Fibroblast of skin of left quadriceps (primary cell): ENCODE measurements at places on chromosomes 1 and 21.

- no peak for DNase-seq
Observed at GRCh38 chr1:222373216-222373615, 174.7 kb downstream of the HHIPL2 start.

GRCh38 chr1:60448850-60449249, 375.3 kb upstream of the C1orf87 start:
- DNase-seq: no peak

DNA sequence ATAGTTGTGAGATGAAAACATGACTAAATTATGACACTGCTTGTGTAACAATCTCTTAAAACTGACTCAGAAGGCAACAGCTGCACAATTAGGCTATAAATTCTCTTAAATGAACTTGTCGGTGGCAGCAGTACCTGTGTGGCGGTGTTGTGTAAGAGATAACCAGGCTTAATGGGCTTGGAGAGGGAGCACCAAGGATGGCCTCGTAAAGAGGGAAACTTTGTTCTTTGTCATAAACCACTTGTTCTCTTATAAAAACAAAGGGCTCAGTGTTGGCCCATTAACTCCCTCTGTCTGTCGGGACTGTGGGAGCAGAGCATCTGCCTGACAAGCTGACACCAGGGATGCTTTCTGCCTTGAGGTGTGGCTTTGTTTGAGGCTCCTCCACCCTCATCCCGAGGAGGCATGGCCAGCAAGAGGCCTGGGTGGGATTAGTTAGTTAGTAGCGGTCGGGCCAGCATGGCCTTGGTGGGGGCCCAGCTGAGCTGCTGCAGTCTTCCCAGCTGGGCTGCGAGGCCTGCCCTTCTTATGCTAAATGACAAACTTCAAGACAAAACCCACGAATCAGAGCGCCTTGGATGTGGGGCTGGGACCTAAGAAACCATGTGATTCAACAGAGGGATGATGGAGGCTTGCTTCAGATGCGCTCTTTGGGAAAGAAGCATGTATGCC, 171.4 kb downstream of the CAMTA1 start:
- DNase-seq: no peak

DNA sequence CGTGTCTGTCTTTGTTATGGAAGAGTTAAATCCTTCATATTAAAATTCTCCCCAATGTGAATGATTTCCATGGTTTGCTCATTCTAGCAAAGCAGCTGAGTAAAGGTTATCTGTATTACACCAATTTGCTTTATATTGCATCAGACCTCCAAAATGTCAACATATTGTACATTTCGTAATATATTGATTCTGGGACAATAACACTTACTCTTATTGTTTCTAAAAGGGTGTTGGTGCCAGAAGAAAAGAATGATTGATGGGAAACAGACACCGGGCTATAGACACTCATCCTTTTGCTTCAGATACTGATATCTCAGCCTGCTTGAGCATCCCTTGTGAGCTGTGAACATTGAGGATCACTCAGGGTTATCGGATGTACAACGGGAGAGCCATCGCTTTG, 7.0 kb downstream of the NTNG1 start:
- DNase-seq: no peak
